ENCODE measurements at places on chromosomes 13 and 19.

DNA sequence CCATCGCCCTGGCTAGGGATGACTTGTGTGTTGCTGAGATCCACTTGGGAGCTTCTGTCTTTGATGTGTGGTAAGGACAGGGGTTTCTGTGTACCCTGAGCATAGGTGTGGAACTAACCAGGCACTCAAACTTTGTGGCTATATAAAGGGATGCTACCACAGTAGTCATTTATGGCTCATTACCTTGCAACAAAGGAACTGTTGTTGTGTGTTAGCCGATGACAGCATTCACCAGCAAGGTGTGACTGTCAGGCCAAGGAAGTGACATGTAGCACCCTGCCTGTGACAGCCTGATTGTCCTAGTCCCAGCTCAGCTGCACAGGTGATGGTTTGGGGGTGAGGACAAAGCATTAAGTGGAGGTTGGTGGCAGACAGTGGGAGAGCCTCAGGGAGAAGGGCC is 73.6 kb downstream of the COG3 start:
- no peak for DNase-seq

DNA sequence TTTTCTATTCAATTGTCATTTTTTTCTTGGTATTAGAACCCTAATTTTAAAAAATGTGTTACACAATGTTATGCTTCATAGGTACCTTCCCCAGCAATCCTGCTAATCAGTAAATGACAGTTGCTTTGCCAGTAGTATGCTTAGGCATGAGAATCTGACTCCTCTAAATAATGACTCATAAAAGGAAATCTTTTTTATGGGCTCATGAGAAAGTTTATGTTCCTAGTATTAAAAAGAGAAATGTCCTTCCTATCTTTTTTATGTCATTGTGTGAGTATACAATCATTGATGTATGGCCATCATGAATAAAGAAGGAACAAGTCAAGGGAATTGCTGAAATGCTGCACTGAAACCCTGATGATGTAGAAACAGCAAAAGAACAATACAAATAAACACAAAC is 1237.7 kb upstream of the PCDH20 start:
- no peak for DNase-seq

GRCh38 chr19:35501684-35502083 is 11.4 kb upstream of the KRTDAP start:
- no peak for DNase-seq

- no peak for DNase-seq
Observed at GRCh38 chr19:35119578-35120155, 4.0 kb downstream of the FXYD3 start.

- no peak for DNase-seq
Observed at GRCh38 chr19:40414542-40415535, 1.7 kb upstream of the PRX start.

GRCh38 chr13:22047082-22047784 is 376.4 kb downstream of the FGF9 start:
- no peak for DNase-seq

GRCh38 chr13:81197966-81198365 is 857.0 kb upstream of the SPRY2 start:
- no peak for DNase-seq

GRCh38 chr13:77456271-77456670 is 79.2 kb upstream of the SCEL start:
- no peak for DNase-seq

DNA sequence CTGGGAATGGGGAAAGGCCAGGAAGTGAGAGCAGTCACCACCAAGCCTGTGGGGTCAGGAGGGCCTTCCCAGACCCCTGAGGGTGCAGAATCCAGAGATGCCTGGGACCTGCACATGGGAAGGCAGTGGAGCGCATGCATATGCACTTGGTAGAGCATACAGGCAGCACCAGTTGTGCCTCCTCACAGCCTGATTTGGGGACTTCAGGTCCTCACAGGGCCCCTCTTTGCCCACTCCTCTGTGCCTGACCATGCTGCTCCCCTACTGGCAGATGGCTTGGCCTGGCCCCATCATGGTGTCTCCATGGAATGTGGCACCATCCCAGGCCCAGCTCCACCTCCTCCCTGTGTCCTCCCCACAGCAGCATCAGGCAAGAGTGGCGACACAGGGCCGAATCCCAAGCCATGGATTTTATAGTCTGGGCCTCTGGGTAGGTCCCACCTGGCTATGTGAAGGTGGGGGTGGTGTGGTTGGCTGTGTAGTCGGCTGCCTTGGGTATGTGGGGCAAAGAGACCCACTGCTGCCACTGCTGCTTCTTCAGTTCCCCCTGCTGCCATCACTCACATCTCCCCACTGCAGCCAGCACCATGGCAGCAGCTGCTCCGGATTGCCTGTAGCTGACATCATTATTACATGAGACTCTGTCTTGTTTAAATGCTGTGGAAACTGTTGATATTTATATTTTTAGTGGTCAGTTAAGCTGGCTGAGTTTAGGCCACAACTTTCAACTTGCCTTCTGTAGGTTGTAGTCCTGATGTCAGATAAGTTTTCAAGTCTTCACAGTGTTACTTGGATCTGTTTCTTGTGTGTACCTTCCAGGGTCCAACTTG is 247.0 kb downstream of the GPC6 start:
- DNase-seq, result no peak

DNA sequence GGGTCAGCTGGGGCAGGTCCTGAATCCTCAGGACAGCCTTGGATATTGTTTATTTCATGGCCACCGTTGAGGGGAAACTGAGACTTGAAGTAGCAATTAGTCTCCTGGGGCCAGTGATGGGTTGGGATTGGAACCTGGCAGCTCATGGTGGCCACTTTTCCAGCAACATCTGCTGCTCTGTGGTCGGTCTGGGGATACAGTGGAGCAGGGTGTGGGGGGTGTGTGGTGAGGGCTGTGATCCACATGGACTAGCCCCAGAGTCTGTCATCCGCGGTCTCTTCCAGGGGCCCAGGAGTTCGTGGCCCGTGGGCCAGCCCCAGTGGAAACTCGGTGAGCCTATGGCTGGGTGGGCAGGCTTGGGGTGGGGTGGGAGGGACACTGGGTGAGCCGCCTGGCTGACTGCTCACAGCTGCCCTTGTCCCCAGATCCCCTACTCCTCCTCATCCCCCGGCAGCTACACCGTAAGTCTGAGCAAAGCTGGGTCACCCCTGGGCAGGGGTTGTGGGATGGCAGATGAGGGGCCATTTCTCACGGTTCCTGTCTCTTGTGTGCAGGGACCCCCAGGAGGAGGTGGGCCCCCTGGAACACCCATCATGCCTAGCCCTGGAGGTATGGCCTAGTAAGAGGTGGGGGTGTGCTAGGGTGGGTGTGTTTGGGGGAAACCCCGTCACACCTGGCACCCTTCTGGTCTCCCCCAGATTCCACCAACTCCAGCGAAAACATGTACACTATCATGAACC is 5.5 kb downstream of the ISYNA1 start:
- no peak for DNase-seq

DNA sequence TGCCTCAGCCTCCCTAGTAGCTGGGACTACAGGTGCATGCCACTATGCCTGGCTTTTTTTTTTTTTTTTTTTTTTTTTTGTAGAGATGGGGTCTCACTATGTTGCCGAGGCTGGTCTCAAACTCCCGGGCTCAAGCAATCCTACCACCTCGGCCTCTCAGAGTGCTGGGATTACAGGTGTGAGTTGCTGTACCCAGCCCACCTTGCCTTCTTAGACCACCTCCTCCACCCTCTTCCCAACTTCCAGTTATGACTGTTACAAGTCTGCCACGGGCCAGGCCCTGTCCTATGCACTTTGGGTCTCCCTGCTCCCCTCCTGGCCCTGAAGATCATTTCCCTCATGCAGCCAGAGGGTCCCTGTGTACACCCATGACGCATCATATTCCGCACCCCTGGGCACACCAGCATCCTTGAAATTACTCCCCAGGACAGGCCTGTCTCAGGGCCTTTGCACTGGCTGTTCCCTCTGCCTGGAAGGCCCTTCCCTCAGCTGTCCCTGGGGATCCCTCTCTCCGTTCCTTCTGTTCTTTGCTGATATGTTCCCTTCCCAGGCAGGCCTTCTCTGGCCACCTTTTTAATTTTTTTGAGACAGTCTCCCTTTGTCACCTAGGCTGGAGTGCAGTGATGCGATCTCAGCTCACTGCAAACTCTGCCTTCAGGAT is 3.0 kb downstream of the LGALS4 start:
- DNase-seq, result no peak

DNA sequence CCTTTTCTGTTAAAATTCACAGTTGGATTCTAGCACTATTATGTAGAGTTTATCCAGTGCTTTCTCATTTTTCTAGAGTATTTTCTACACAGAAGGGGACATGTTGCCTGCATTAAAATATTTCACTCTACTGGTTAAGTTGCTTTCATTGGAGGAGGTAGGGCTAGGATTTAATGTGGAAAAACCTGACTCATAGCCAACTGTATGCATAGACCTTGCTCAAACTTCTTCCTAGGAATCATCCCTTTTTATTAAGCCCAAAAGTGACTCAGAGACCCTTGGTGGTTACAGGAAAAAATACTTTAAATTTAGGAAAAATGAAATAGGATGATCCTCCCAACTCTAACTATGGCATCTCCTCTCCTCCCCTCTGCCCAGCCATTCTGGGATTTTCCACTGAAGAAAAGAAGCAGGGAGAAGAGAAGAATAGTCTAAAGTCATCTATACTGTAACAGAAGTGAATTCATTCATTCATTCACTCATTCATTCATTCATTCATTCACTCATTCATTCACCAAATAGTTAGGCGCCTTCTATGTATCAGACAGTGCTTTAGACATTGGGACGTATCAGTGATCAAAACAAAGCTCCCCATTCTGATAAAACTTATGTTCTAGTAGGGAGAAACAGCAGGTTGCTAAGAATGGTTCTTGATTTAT is 109.0 kb upstream of the HTR2A start:
- no peak for DNase-seq

- peak; percentile 89 for DNase-seq
Observed at GRCh38 chr19:41325947-41326706, 16.2 kb downstream of the CCDC97 start.

GRCh38 chr13:46565808-46566750 is 13.1 kb downstream of the LRCH1 start:
- no peak for DNase-seq

- DNase-seq, result no peak
Observed at GRCh38 chr19:5880604-5881078, 10.3 kb upstream of the FUT5 start.

DNA sequence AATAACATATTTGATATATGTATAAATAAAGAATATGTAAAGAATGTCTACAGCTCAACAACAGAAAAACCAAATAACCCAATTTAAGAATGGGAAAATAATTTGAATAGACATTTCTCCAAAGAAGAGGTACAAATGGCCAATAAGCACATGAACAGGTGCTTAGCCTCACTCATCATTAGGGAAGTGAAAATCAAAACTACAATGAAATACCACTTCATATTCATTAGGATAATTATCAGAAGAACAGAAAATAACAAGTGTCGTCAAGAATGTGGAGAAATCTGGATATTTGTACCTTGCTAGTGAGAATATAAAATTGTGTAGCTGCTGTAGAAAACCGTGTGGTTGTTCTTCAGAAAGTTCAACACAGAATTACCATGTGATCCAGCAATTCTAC is 8.4 kb upstream of the SUPT20H start:
- no peak for DNase-seq

- DNase-seq, result no peak
Observed at GRCh38 chr19:32829345-32829896, 40.1 kb downstream of the SLC7A9 start.

- DNase-seq, result no peak
Observed at GRCh38 chr19:53597023-53597422, 34.8 kb upstream of the DPRX start.

GRCh38 chr13:21076253-21076652 is 14.9 kb upstream of the LATS2 start:
- DNase-seq, result peak; percentile 77

DNA sequence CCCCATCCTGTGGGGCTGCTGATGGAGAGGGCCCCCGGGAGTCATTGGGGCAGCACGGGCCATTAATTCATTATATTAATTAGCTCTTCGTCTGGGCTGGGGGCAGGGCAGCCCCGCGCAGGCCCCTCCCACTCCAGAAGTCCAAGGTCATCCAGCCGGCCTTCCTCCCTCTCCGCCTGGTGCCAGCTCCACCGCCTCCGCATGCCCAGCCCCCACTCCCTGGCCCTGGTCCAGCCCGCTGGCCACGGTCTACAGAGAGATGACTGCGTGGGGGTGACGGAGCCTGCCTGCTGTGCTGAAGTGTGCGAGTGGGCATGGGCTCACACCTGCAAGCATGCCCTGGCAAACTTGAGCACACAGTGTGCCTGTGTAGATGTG is 8.8 kb downstream of the IGLON5 start:
- DNase-seq, result no peak

DNA sequence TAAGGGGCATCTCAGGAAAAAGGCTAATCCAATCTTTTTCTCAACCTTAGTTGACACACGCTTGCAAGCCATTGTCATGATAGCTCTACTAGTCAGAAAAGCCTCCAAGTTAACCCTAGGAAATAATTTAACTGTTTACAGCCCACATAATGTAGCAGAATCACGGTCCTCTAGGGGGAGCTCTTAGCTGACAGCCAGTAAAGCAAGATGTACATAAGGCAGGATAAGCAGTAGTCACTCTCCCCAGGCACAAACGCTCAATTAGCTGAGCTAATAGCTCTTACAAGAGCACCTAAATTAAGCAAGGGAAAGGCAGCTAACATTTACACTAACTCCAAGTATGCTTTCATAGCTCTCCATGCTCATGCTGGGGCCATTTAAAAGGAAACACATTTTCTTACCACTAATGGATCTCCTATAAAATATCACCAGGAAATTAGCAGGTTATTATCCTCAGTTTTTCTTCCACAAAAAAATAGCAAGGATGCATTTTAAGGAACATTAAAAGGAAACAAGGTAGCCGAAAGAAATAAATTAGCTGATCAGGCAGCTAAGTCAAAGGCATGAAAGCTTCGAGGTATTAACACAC is 33.7 kb upstream of the ZSCAN5A start:
- no peak for DNase-seq

GRCh38 chr13:47454986-47455385 is 546.1 kb downstream of the SUCLA2 start:
- no peak for DNase-seq

- DNase-seq, result no peak
Observed at GRCh38 chr13:107241381-107241780, 673.4 kb upstream of the ARGLU1 start.

DNA sequence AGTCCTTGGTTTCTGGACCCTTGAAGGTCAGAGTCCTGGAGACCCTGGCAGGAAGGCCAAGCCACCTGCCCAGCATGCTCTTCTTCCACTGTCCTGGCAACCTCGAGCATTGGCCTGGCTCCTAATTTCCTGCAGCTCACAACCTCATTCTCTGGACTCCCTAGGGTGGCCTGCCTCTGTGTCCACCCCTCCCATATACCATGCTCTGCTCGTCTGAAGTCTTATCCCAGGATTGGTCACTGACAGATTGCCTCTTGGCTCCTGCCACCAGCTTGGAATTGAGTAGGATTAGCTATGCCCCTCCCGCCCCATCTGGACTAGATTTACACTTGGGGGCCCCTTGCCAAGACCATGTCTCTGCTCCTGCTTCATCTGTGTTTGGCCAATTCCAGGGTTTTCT is 17.1 kb upstream of the WASF3 start:
- DNase-seq, result no peak

- DNase-seq, result no peak
Observed at GRCh38 chr13:45339399-45339798, 1.6 kb downstream of the TPT1 start.
